ENCODE measurements at places on chromosomes 5 and 9. TPM values are rescaled to one million over a fixed set of nuclear protein-coding genes. Genes with fewer than 3 reads are reported as not detected.

DNA sequence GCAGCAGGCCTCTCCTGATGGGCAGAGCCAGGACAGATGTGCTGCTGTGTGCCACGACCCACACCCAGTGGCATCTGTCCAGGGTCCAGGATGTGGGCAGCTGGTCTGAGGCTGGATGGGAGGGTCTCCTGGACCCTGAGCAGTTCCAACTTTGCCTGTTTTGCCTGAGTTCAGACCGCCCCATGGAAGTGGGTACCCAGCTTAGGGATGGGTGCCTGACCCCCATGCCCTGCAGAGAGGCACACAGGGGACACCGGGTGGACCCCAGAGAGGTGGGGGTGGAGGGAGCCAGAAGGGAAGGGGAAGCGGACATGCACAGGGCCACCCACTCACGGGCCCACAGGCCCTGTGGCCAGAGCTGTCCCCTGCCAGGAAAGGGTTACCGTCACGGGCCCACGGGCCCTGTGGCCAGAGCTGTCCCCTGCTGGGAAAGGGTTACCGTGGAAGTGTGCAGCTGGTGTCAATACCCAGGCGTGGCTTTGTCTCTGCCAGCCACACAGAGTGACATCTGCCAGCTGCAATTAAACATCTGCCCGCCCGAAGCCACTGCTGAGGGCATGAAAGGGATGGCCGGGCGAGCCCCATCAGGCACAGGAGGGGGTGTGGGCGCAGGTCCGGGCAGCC, 50.0 kb downstream of the NACC2 start:
- DNase-seq, result no peak

DNA sequence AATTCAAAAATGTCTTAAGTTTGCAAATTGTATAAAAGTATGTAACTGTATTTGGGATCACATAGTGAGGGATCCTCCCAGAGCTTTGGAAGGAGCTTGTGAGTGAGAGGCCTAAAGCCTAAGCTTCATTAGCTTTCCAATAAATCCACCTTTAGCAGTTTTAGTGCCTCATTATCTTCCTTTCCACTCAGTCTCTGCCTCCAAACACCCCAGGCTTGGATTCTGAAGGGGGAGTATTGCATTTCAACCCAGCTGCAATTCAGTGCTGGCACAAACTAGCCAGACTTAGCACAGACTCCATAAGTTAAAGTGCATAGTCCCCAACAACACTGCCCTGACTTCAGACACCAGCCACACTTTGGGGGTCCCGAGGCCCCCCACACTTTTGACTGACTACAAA, 113.5 kb downstream of the SMARCA2 start:
- no peak for DNase-seq

DNA sequence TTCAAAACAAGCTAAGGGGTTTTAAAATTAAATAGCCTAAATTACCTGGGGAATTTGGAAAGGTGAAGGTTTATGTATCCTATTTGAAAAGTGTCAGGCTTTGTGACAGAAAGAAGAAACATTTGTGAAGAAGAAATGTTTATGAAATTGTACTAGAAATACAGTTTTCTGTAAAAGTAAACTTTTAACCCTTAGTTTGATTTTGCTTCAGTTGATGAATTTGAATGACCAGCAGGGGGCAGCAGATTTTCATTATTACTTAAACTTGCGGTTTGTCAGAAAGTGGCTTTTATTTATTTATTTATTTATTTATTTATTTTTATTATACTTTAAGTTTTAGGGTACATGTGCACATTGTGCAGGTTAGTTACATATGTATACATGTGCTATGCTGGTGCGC, 58.1 kb downstream of the NNT start:
- DNase-seq, result peak; percentile 74

- DNase-seq, result no peak
Observed at GRCh38 chr5:154410786-154411185, 35.0 kb upstream of the SAP30L start.

DNA sequence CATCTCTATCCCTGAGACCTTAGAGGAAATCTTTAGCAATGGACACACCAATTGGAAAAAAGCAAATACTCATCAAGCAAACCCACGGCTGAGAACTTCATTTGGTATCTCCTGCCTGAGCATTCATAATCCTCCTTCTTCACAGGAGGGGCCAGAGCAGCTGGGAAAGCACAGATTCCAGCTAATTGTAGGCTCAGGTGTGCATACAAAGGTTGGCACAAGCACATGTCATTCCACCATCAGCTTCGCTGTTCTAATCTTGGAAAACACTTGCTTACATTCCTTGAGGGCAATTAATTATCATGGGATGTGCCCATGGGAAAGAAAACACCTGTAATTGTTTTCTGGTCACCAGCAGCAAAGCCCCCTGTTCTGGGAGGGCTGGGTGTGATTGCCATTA, 376.6 kb downstream of the SPOCK1 start:
- no peak for DNase-seq

- peak; percentile 66 for DNase-seq
Observed at GRCh38 chr9:130847306-130848217, 12.5 kb downstream of the ABL1 start.

- DNase-seq, result no peak
Observed at GRCh38 chr5:54985301-54986268, at the start of gene ESM1. Gene ESM1 (minus strand): TSS chr5:54985593. CDS start chr5:54985517, 76 bp downstream.

DNA sequence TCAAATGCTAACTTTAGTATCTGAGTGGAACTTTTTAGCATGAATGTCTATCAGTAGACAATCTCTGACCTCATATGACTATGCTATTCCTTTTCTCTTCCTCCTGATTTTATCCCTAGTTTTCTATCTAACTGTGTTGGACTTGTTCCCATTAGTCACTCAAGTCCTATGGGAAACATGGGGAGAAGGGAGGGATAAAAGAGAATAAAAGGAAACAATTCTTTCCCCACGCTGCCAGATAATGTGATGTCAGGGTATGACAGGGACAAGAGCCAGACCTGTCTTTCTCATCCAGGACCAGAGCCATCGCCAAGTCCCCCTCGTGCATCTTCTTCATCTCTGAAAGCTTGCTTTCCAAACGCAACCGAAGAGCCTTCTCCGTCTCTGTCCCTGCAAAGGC, 43.9 kb downstream of the CDK5RAP2 start:
- DNase-seq, result no peak

DNA sequence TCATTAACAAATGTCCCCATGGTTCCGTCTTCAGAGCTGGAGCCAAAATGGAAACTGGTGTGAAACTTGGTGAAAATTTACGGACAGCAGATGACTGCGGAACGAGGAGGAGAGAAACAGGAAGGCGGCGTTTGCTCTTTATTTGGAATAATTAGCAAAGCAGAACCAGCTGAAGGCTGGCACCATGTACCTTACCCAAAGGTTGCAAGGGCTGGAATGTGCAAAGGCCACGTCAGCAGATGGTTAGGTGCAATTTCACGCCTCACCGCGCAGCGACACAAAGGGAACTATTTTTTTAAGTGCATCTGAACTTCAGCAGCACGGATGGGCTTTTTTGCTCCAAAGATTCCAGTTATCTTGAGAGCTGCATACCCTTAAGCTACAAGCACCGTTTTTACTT, 127.4 kb downstream of the COL23A1 start:
- DNase-seq, result no peak

DNA sequence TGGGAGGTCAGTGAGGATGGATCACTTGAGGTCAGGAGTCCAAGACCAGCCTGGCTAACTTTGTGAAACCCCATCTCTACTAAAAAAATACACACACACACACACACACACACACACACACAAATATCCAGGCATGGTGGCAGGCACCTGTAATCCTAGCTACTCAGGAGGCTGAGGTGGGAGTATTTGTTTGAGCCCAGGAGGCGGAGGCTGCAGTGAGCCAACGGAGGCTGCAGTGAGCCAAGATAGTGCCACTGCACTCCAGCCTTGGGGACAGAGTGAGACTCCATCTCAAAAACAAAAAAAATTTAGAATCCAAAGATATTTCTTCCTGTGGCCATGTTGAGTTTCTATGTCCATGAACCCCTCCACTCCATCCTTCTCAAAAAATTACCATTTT, 21.5 kb upstream of the CDC23 start:
- no peak for DNase-seq

DNA sequence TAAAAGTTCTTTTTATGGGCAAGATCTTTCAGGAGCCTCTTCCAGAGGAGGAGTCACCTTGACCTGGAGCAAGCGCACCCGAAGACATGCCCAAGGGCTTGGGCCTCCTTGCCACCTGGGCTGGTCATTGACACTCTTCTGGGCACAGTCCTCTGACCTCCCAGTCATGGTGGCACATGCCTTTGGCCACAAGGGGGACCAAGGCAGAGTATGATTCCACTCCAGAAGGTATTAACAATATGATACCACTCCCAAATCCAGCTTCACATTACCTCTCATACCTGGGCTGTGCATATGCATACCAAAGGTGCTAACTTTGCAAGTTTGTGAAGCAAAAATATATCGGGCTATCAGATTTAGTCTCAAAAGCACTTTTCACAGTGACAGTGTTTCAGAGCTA, 84.6 kb downstream of the MAST4 start:
- DNase-seq, result no peak

- DNase-seq, result no peak
Observed at GRCh38 chr5:15446552-15446951, 53.4 kb upstream of the FBXL7 start.

DNA sequence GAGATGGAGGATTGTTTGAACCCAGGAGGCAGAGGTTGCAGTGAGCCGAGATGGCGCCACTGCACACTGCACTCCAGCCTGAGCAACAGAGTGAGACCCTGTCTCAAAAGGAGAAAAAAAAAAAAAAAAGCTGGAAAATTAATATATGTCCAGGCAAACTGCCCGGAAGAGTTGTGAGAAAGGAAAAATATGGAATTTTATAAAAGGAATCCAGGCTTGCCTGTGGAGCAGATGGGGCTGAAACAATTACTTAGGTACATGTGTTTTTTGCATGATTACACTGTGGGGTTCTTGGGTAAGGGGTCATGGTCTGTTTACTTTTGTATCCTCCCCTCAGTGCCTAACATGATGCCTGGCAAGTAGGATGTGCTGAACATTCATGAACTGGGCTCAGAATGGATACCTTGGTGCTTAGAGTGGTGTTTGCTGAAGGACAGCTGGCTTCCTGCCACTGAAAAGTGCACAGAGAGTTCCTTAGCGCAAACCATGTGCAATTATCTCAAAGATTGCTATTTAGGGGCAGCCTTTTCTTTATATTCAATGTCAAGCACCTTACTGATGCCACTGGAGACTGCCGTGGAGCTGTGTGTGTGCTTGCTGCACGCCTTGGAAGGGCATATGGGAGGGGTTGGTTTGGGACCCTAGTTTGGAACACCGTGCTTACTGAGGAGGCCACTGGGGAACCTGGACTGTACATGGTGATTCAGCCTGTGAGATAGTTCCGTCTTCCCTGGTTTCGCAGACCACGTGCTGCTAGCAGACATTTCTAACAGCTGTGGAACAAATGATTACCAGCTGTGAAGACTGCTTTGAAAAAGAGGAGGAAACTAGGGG, 78.4 kb downstream of the MAP1B start:
- DNase-seq, result no peak

DNA sequence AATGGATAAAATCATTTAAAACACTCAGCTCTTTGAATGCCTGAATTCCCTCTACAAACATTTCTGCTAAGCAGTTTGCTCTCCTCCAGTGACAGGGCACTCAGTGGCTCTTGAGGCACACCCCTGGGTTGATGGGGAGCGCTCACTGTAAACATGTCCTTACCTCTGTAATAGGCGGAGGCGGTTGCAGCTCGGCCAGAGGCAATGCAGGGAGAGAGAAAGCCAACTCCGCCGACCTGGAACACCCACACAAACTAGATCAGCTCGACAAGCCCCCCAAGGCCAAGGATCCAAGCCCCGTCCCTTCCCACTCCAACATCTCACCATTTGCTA, 329 bp downstream of the CDC23 start:
- peak; percentile 25 for DNase-seq

Gene PRRX2
- not detected for total RNA-seq

Gene FBXW11
- total RNA-seq, result 23.6 TPM

Gene ALDOB
- 0.80 TPM for total RNA-seq

Gene AQP7
- total RNA-seq, result 0.13 TPM

Gene SLC38A9
- total RNA-seq, result 18.7 TPM

Gene ADAMTS6
- total RNA-seq, result 3.1 TPM

Gene PKN3
- total RNA-seq, result 41.3 TPM

Gene NR4A3
- total RNA-seq, result 0.07 TPM

Gene BTNL3
- not detected for total RNA-seq

All from K562 (cell line).